ENCODE measurements at places on chromosomes 3 and 15. TPM values are rescaled to one million over a fixed set of nuclear protein-coding genes. Genes with fewer than 3 reads are reported as not detected.

CAPN3 gene
- total RNA-seq = not detected

FBXL22 gene
- 0.27 TPM for total RNA-seq

UCN2 gene
- total RNA-seq = 9.3 TPM

ITPKA gene
- total RNA-seq = 1.9 TPM

PAQR9 gene
- 3.0 TPM for total RNA-seq

ZMYND10 gene
- 1.3 TPM for total RNA-seq

GOLGA6A gene
- total RNA-seq = 0.09 TPM

POLQ gene
- total RNA-seq = 6.6 TPM

TLR9 gene
- not detected for total RNA-seq

FURIN gene
- 59.2 TPM for total RNA-seq

MUC20 gene
- 0.56 TPM for total RNA-seq

PSTPIP1 gene
- not detected for total RNA-seq

MASP1 gene
- total RNA-seq = not detected

CASR gene
- total RNA-seq = not detected

TRPM7 gene
- total RNA-seq = 30.7 TPM

ABHD2 gene
- total RNA-seq = 61.1 TPM

FRMD4B gene
- total RNA-seq = 0.85 TPM

ADPRH gene
- total RNA-seq = 2.9 TPM

PLIN1 gene
- total RNA-seq = not detected

DLEC1 gene
- total RNA-seq = 0.06 TPM

CEP19 gene
- total RNA-seq = 3.6 TPM

TERC gene
- total RNA-seq = 0.16 TPM

CFAP161 gene
- total RNA-seq = not detected

PLXNA1 gene
- total RNA-seq = 21.6 TPM

ZBTB38 gene
- 78.5 TPM for total RNA-seq

ERICH6 gene
- total RNA-seq = not detected

CRYGS gene
- 0.49 TPM for total RNA-seq

TAMM41 gene
- total RNA-seq = 31.0 TPM

SLC49A4 gene
- 16.7 TPM for total RNA-seq

SLTM gene
- total RNA-seq = 97.7 TPM

FSIP1 gene
- 1.1 TPM for total RNA-seq

LSAMP gene
- total RNA-seq = 0.06 TPM

CXCR6 gene
- total RNA-seq = not detected

NPAP1 gene
- total RNA-seq = not detected

CLDN11 gene
- total RNA-seq = 0.14 TPM

CNTN4 gene
- total RNA-seq = not detected

SERPINI2 gene
- total RNA-seq = not detected

MKRN2 gene
- total RNA-seq = 22.8 TPM

P2RY14 gene
- total RNA-seq = not detected

TMCO5A gene
- total RNA-seq = not detected

ILDR1 gene
- total RNA-seq = not detected

CYP1A1 gene
- total RNA-seq = 2.0 TPM

PRICKLE2 gene
- 3.4 TPM for total RNA-seq

C15orf62 gene
- not detected for total RNA-seq

RBP2 gene
- total RNA-seq = not detected

IL5RA gene
- not detected for total RNA-seq

PRTG gene
- total RNA-seq = 8.2 TPM

KBTBD13 gene
- not detected for total RNA-seq

ATP8B4 gene
- total RNA-seq = 0.67 TPM

LIPH gene
- 8.1 TPM for total RNA-seq

OR5K2 gene
- not detected for total RNA-seq

GPR62 gene
- not detected for total RNA-seq

FES gene
- total RNA-seq = 1.0 TPM

MESP1 gene
- 7.2 TPM for total RNA-seq

VEPH1 gene
- total RNA-seq = 0.10 TPM
